ENCODE measurements at places on chromosomes 16 and 17.

GRCh38 chr17:12187658-12188057 is 167.0 kb downstream of the MAP2K4 start:
- no peak for DNase-seq

- DNase-seq, result no peak
Measured at GRCh38 chr16:65119901-65120401, 1.9 kb downstream of the CDH11 start.

DNA sequence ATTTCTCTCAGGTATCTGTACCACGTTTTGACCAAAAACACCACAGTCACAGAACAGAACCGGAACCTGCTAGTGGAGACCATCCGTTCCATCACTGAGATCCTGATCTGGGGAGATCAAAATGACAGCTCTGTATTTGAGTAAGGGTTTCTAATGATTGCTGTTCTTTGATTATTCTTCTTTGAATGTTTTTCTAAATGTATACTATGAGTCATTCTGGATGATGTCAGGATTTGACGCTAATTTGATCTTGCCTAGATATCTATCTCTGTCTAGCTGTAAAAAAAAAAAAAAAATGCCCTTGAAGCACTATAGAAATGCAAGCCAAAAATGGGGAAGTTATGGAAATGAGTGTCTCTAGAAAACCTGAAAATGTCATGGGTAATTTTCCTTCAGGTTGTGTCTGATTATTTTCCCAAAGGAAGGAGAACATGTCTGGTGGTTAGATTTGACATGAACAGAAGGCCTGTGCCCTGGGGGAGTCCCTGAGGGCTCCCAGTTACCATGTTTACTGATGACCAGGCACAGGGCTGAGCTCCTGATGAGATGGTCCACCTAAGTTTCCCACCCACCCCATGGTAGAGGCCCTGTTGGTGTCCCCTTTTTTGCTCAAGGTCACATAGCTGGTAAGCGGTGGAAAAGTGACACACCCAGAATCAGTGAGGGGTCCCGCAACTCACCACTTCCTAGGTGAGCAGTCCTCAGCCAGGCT is 13.6 kb downstream of the CLEC16A start:
- DNase-seq, result no peak

DNA sequence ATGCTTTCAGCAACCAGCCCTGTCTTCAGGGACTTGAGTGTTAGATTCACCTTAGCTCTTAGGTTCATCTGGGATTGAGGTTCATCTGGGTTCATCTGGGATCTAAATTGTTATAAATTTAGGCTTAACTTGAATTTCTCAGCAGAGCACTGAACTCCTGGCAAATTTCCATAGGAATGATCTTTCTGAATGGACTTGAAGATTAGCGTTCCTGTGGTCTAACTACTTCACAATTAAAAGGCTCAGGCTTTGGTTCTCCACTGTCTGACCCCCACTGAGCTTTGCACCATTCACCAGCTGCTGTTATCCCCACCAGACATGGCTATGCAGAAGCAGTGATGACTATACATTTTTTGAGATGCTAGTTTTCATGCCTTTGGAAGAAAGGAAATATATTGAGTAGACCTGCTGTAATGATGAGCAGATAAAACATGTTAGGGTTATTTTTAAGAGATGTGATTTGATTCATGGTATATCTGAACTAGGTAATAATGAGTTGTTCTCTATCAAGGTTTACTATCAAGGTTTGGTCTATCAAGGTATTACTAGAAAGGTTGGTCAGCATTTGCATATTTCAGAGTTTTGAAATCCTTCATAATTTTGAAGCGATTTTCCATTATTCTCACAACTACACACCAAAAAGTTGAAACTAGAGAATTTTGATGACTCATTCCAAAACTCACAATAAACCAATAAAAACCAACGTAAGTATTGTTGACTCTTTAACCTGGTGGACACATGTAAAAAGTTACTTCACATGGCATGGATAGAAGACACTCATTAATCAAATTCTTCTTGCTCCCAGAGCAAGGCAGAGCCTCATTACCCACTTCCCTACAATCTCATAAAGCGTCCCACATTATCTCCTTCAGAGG is 71.7 kb downstream of the SNX11 start:
- no peak for DNase-seq

DNA sequence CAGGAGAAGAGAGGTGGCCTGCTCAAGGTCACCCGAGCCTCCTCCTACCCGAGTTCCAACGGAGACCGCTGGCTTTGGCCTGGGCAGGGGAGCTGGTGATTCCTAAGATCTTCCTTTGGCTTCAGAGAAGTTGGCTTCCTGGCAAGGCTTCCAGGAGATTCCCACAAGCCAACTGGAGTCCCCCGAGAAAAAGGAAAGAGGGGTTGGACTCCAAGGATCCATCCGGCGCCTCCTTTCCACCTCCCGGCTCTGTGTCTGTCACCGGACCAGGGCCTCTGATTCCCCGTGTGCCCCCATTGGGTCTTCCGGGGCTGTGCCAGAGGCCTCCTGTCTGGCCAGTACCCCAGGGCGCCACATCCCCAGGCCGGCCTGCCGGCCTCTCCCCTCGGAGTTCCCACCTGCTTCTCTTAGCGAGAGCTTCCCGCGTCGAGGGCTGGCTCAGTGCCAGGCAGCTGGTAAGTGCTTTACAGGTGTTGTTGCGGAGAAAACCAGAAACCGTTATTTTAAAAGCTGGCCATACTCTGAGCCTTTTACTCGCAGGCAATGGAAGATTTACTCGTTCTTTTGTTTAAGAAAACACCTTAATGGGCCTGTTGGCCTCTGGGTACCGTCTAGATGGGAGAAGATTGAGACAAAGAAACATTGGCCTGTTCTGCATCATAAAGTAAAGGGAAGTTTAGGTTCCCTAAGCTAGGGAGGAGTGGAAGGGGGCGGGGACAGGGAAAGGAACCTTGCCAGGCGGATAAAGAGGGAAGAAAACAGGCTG is 258.4 kb upstream of the SDK2 start:
- no peak for DNase-seq

GRCh38 chr16:51010817-51011216 is 140.3 kb downstream of the SALL1 start:
- no peak for DNase-seq

DNA sequence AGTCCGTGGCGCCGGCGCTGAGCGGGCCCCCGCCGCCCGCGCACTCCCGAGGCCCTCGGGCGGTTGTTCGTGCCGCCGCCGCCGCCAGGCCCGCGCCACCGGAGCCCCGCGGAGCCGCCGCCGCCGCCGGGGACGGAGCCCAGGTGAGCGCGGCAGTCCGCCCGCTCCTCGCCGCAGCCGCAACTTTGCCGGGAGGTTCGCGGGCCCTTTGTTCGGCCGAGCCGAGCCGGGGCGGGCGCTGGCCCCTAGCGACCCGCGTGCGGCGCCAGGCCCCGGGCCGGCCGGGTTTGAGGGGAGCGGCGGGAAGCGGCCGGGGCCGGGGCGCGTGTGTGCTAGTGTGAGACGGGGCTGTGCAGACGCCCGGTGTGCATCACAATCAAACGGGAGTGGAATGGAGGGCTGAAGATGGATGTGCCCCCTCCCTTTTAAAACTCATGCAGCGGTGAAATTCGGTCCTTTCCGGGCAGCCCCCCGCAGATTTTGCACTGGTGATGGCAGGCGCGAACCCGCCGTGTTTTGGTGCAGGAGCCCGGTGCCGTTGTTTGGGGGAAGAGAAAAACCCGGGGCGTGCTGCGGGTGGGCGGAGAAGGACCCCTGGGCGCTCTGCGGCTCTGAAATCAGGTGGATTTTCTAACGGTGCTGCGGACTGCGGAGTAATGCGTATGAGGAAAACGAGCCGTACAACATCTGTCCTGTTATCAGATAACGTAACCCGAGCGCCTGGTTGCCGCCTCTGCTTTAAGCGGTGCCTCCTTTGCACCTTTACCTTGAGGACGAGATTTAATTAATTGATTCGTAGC is 823 bp downstream of the TNRC6C start:
- DNase-seq, result no peak

DNA sequence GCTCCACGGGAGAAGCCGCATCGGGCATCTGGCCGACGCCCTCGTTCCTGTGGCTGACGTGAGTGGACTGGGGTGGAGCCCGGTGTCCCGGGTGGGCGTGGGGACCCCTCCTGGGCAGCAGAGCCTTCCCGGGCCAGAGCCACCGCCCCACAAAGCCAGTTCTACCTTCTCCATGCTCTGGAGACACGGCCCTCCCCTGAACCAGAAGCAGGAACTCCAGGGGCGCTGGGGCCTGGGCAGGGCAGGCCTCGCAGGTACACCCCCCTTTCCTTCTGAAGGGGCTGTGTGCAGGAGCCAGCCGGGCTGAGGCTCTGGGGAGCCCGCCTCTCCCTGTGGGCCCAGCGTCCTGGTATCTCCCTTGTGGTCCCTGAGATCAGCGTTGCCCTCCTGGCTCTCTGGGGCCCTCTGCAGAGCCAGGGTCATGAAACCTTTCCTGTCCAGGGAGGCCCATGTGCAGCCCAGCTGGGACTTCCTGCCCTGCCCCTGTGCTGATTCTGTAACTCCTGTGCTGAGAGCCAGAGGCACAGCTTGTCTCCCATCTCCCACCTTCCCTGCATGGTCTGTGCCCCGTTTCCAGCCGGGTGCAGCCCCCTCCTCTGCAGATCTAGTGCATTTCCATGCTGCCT is 6.5 kb downstream of the PIGQ start:
- no peak for DNase-seq

- no peak for DNase-seq
Measured at GRCh38 chr16:50267651-50268050, 1.3 kb downstream of the ADCY7 start.

GRCh38 chr17:37360632-37361031 is 15.2 kb upstream of the C17orf78 start:
- no peak for DNase-seq

- DNase-seq, result peak; percentile 60
Measured at GRCh38 chr17:56125830-56126819, 27.1 kb upstream of the ANKFN1 start.

- DNase-seq, result no peak
Measured at GRCh38 chr16:88047462-88047861, 96.2 kb downstream of the BANP start.

DNA sequence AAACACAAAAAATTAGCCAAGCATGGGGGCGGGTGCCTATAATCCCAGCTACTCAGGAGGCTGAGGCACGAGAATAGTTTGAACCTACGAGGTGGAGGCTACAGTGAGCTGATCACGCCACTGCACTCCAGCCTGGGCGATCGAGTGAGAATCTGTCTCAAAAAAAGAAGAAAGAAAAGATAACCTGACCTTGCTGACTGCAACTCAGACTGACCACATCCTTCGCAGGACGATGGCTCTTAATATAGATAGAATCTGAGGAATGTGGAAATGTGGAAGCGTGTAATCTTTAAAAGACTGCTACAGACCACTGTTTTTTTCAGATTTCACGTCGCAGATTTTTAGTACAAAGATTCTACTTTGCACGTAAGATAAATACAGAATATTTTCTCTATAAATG is 37.8 kb downstream of the KLHDC4 start:
- no peak for DNase-seq

DNA sequence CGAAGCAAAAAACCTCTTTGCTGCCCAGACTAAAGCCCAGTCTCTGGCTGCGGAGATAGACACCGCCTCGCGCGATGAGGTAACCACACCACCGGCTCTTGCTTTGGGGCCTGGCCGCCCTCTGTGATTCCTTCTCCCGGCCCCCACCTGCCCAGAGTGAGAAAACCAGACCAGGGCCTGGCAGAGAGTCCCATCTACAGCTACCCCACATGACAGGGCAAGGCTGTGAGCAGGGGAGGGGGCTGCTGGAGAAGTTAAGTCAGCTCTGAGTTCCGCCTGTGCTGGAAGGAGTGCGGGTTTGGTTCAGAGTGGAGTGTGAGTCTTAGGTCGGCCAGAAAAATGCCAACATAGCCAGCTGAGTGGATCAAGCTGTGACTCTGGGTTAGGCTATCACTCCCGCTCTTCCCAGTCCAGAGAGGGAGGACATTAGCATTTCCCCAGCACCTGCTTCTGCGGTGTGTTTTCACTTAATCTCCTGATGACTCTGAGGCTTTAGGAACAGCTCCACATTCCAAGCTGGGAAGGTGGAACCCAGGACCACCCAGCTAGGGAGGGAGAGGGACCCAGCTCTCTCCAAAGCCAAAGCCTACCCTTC is 139.0 kb downstream of the RAB11FIP4 start:
- DNase-seq, result no peak

- DNase-seq, result peak; percentile 79
Measured at GRCh38 chr17:27654654-27655524, 23.9 kb downstream of the LGALS9 start.

DNA sequence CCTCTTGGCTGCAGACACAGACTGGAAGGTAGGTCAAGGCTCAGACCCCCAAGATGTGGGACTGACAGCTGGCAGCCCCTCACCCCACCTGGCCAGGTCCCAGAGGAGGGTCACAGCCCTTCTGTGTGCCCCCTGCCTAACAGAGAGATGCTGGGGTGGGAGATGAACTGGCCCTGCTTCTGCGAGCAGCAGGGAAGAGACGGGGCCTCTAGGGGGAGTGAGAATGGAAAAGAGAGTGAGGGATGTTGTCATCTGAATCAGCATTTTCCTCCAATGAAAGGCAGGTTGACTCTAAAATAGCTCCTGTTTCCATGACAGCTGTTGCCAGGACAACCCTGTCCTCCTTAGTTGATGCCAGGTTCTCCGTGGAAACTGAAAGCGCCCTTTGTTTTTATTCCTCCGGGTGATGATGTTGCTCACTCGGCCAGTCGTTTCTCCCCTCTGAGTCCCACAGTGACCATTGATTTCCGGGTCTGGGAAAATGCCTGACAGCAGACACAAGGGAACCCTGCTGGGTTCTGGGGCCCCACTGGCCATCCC is 4.9 kb upstream of the NDRG4 start:
- DNase-seq, result peak; percentile 67

DNA sequence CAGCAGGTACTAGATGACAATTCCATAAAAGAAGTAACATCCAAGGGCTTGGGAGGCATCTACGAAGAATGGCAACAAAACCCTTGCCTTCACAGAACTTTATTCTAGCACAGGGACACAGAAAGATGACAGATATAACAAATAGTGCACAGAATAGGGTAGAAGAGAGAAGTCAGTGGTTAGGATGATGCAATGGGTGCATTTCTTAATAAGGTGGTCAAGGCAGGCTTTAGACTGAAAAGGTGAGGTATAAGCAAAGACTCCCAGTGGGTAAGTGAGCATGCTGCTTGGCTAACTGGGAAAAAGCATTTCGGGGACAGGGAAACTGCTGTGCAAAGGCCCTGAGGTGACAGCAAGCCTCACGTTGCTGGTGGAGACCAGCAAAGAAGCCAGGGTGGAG is 175.9 kb downstream of the XYLT1 start:
- DNase-seq, result peak; percentile 81

DNA sequence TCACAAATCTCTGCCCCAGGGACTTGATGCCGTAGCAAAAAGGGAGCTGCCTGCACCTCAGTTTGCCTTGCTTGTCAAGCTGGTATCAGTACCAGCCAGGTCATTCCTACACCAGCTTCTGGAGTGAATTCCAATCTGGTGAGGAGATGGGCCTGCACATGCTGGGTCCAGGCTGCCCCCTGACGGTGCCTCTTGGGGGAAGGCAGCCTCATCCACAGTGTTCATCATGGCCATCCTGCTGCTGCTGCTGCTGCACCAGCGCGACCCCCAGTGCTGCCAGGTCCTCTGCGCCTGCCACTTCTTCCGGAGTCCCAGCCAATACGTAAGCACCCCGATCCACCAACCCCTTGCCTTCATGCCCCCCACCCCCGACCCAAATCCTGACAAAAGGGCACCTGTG is 8.3 kb downstream of the MRPL27 start:
- no peak for DNase-seq

All from HL-60 (cell line).